CD4-positive, alpha-beta T cell (primary cell): ENCODE measurements at places on chromosomes 12 and 14. TPM values are rescaled to one million over a fixed set of nuclear protein-coding genes. Genes with fewer than 3 reads are reported as not detected.

The SERPINA5 gene
- not detected for total RNA-seq

DNA sequence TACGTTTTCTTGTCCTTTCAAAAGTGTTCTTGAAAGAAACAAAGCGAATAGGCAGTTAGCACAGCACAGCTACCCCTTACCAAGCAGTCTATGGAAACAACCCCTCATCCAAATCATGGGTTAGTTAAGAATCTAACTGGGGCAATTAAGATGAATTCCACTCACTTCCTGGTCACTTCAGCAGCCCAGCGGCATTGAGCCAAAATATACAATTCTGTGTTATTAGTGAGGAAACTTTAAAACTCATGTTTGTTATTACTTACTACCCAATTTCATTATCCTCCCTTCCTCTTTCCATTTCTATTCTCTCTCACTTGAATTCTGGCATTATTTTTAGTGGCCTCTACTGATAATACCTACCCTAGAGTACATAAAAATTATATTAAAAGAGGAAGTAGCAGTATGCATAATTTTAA, 121.4 kb downstream of the PPHLN1 start:
- peaks cover 37% of the 10 kb centered on the region for H3K36me3 ChIP-seq
- H3K27ac ChIP-seq: no peak overlapping the region
- H3K4me3 ChIP-seq: no peak overlapping the region
- H3K4me1 ChIP-seq: no peaks in the 10 kb centered on the region
- no peak for DNase-seq

- DNase-seq: no peak
- H3K27ac ChIP-seq: no peak overlapping the region
- no peak overlapping the region for H3K4me3 ChIP-seq
- no peaks in the 10 kb centered on the region for H3K27me3 ChIP-seq
- no peaks in the 10 kb centered on the region for H3K4me1 ChIP-seq
Observed at GRCh38 chr12:99260456-99260996, 387.0 kb upstream of the GARIN6 start.

- H3K27ac ChIP-seq: no peak overlapping the region
- no peak for DNase-seq
- peaks cover 42% of the 10 kb centered on the region for H3K4me1 ChIP-seq
- peaks cover 17% of the 10 kb centered on the region for H3K36me3 ChIP-seq
- H3K4me3 ChIP-seq: no peak overlapping the region
- H3K27me3 ChIP-seq: no peaks in the 10 kb centered on the region
Observed at GRCh38 chr12:51372021-51372420, 19.2 kb downstream of the GALNT6 start.

- H3K4me3 ChIP-seq: no peak overlapping the region
- H3K36me3 ChIP-seq: no peaks in the 10 kb centered on the region
- no peak overlapping the region for H3K27ac ChIP-seq
- H3K4me1 ChIP-seq: peaks cover 7% of the 10 kb centered on the region
Observed at GRCh38 chr12:3101309-3102024, 24.3 kb downstream of the TSPAN9 start.
